Activated T-cell treated with anti-CD3 and anti-CD28 coated beads, Interleukin-2, amount 50 U/mL, for 4 hours (primary cell): ENCODE measurements at places on chromosomes 11 and 22. TPM values are rescaled to one million over a fixed set of nuclear protein-coding genes. Genes with fewer than 3 reads are reported as not detected.

The SCN3B gene
- not detected for total RNA-seq

The OR52I1 gene
- total RNA-seq = not detected

The TLCD5 gene
- total RNA-seq = 0.23 TPM

The CASP1 gene
- total RNA-seq = 11.5 TPM

The SHANK3 gene
- 0.05 TPM for total RNA-seq

The OR52A1 gene
- not detected for total RNA-seq

The NFRKB gene
- total RNA-seq = 42.1 TPM

The ASCL2 gene
- total RNA-seq = 1.2 TPM

The PRDM11 gene
- 6.8 TPM for total RNA-seq

The LDHAL6A gene
- total RNA-seq = not detected

The MRGPRX4 gene
- total RNA-seq = not detected

The DCHS1 gene
- total RNA-seq = 0.28 TPM

The UPK2 gene
- total RNA-seq = not detected

The SULT4A1 gene
- total RNA-seq = not detected

The PKNOX2 gene
- total RNA-seq = 0.38 TPM

The APLNR gene
- total RNA-seq = not detected

The VSTM5 gene
- not detected for total RNA-seq

The UBQLNL gene
- total RNA-seq = not detected

The OR56A5 gene
- total RNA-seq = not detected

The HTR3B gene
- not detected for total RNA-seq

The MRGPRF gene
- total RNA-seq = 0.10 TPM

The CEND1 gene
- 1.6 TPM for total RNA-seq

The POLA2 gene
- 57.6 TPM for total RNA-seq

The BTG4 gene
- not detected for total RNA-seq

The OR8G1 gene
- not detected for total RNA-seq

The CASP5 gene
- total RNA-seq = not detected

The CSKMT gene
- total RNA-seq = 73.0 TPM

The AGBL2 gene
- total RNA-seq = 2.0 TPM

The OR4C5 gene
- not detected for total RNA-seq

The CBY1 gene
- 4.7 TPM for total RNA-seq

The OR8D2 gene
- not detected for total RNA-seq

The SCGB1A1 gene
- total RNA-seq = 1.1 TPM

The C11orf91 gene
- not detected for total RNA-seq

The OR4C3 gene
- total RNA-seq = not detected

The NXPE1 gene
- not detected for total RNA-seq

The CREB3L1 gene
- total RNA-seq = 0.20 TPM

The SLN gene
- total RNA-seq = not detected

The KCNC1 gene
- total RNA-seq = not detected

The FOLR3 gene
- total RNA-seq = not detected

The PAMR1 gene
- not detected for total RNA-seq

The OR4A16 gene
- total RNA-seq = not detected

The HOATZ gene
- total RNA-seq = not detected

The CHRNA10 gene
- 1.2 TPM for total RNA-seq

The RBM14 gene
- 206 TPM for total RNA-seq

The RAB3IL1 gene
- total RNA-seq = not detected

The OSBP2 gene
- total RNA-seq = 1.3 TPM

The PNPLA5 gene
- not detected for total RNA-seq

The HPS5 gene
- 17.3 TPM for total RNA-seq

The GLB1L3 gene
- total RNA-seq = 2.5 TPM

The C22orf15 gene
- not detected for total RNA-seq

The GGTLC3 gene
- total RNA-seq = not detected

The CHADL gene
- total RNA-seq = 0.60 TPM

The OR8A1 gene
- not detected for total RNA-seq

The SLC37A2 gene
- total RNA-seq = 0.13 TPM

The TEX12 gene
- total RNA-seq = 0.40 TPM

The UBQLN3 gene
- total RNA-seq = not detected

The IFITM10 gene
- 0.33 TPM for total RNA-seq
